ENCODE measurements at places on chromosomes 2 and 18.

- DNase-seq, result no peak
Measured at GRCh38 chr18:23683671-23684070, 5.6 kb upstream of the LAMA3 start.

GRCh38 chr2:74428675-74429074, 7.1 kb downstream of the WDR54 start:
- DNase-seq, result no peak

GRCh38 chr18:43034683-43035500, 80.6 kb downstream of the RIT2 start:
- no peak for DNase-seq

DNA sequence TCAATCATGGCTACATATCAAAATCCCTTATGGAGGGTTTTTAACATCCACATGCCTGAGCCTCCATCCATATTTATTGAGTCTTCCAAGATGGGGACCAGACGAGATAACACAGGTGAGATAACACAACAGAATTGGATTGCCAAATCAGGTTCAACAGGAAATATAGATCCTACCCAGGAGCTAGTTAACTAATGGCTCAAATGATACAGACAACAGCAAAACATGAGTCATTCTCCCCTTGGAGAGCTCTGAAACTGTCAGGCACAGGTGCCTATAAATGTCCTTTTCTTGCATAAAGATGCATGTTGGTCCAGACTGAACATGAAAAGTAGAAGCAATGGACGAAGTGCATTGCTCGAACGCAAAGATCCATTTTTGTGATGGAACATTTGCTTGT, 202.2 kb downstream of the CDH20 start:
- DNase-seq, result no peak

Data from stimulated activated CD4-positive, alpha-beta T cell treated with anti-CD3 and anti-CD28 coated beads, Interleukin-4, amount 100 ng/mL, for 1 hour (primary cell).